ENCODE measurements at places on chromosomes 2 and 18.

- DNase-seq = peak; percentile 44
These were observed 96.2 kb upstream of the B3GNT7 start for GRCh38 chr2:231299267-231299666.

DNA sequence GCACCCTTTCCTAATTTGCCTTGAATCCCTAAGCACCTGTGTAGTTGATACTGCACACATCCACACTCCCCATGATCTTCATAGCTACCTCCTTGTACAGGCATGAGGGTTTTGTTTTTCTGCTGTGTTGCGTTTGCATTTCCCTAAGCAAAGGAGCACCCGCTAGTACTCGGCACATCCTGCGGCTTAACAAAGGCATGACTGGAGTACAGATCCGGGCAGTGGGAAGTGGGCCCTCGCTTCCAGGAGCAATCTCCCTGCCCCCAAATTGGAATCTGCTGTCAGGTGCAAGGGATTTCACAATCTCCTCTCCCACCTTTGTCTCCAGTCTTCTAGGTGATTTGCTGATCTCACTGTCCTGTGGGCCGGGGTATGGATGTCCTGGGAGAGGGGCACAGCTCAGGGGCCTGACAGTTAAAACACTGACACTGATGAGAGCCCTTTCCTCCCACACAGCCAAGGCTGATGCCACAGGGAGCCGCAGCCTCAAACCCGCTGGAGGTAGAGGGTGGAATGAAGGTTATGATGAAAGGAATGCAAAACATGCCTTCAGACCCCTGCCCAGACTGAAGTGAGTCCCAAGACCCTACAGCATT is 98.7 kb upstream of the THOC1 start:
- no peak for DNase-seq

- DNase-seq = no peak
These were observed 5.6 kb downstream of the FBXO36 start for GRCh38 chr2:229927817-229928321.

- DNase-seq = no peak
These were observed 9.4 kb downstream of the ZNF24 start for GRCh38 chr18:35334821-35335220.

- DNase-seq = no peak
These were observed 70.0 kb downstream of the FIGN start for GRCh38 chr2:163665817-163666216.

- DNase-seq = no peak
These were observed 208.4 kb upstream of the ZNF521 start for GRCh38 chr18:25560369-25560768.

DNA sequence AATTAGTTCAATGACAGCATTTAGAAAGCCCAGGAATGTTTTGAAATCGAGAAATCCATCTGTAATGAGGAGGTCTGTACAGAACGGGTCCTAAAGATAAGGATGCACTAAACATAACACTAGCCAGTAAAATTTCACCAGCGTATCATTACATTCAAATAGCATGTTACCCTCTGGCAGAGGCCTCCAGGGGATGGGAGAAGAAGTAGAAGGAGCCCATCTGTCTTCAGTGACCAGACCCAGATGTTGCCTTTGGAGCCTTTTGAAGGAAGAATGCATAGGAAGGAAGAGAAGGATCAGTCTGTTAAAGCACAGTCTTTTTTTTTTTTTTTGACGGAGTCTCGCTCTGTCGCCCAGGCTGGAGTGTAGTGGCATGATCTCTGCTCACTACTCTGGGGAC is 86.1 kb upstream of the BCL2L11 start:
- no peak for DNase-seq

GRCh38 chr2:173386021-173386737 is 31.5 kb downstream of the CDCA7 start:
- no peak for DNase-seq

- DNase-seq = no peak
These were observed 23.3 kb downstream of the SPDYA start for GRCh38 chr2:28833740-28834470.

GRCh38 chr2:154908327-154908726 is 209.8 kb downstream of the KCNJ3 start:
- no peak for DNase-seq

GRCh38 chr18:48184118-48184517 is 225.1 kb downstream of the ZBTB7C start:
- DNase-seq = no peak

Data from OCI-LY7 (cell line).